ENCODE measurements at places on chromosomes 7 and 10. TPM values are rescaled to one million over a fixed set of nuclear protein-coding genes. Genes with fewer than 3 reads are reported as not detected.

ZNF22 gene
- total RNA-seq = 24.9 TPM

NPSR1 gene
- not detected for total RNA-seq

C10orf88 gene
- 2.1 TPM for total RNA-seq

CDK14 gene
- total RNA-seq = 11.1 TPM

MALRD1 gene
- total RNA-seq = not detected

HKDC1 gene
- total RNA-seq = 1.0 TPM

TDRD1 gene
- 0.10 TPM for total RNA-seq

CTAGE4 gene
- total RNA-seq = 2.0 TPM

HNRNPH3 gene
- total RNA-seq = 53.4 TPM

PRSS37 gene
- total RNA-seq = 0.10 TPM

AASS gene
- 2.6 TPM for total RNA-seq

HOXA7 gene
- total RNA-seq = 0.10 TPM

AKR1D1 gene
- not detected for total RNA-seq

ABCA13 gene
- 0.21 TPM for total RNA-seq

ERVW-1 gene
- not detected for total RNA-seq

CTAGE15 gene
- 1.2 TPM for total RNA-seq

GIMAP7 gene
- 44.2 TPM for total RNA-seq

CLCN1 gene
- 0.21 TPM for total RNA-seq

PVRIG gene
- 13.9 TPM for total RNA-seq

PNLIPRP3 gene
- not detected for total RNA-seq

PARG gene
- 31.7 TPM for total RNA-seq

GRID2IP gene
- total RNA-seq = 0.21 TPM

CHCHD1 gene
- total RNA-seq = 4.7 TPM

SLC26A5 gene
- not detected for total RNA-seq

CYP3A4 gene
- total RNA-seq = not detected

KIF5B gene
- total RNA-seq = 92.1 TPM

DDC gene
- not detected for total RNA-seq

AKR1E2 gene
- total RNA-seq = 19.3 TPM

VIPR2 gene
- 0.31 TPM for total RNA-seq

LIPF gene
- total RNA-seq = not detected

HSPA12A gene
- total RNA-seq = under 0.01 TPM

SEMA4G gene
- total RNA-seq = 0.10 TPM

PAPOLB gene
- not detected for total RNA-seq

AGAP5 gene
- total RNA-seq = 1.8 TPM

NPFFR1 gene
- total RNA-seq = under 0.01 TPM

TRIL gene
- total RNA-seq = not detected

ODAD2 gene
- 0.10 TPM for total RNA-seq

PLAU gene
- 9.7 TPM for total RNA-seq

SORBS1 gene
- total RNA-seq = 5.2 TPM

MMD2 gene
- total RNA-seq = not detected

ZNF804B gene
- total RNA-seq = not detected

ADAMTS14 gene
- total RNA-seq = not detected

THSD7A gene
- total RNA-seq = 0.10 TPM

OR2A5 gene
- under 0.01 TPM for total RNA-seq

IGFBP3 gene
- 6.7 TPM for total RNA-seq

RBM33 gene
- 100 TPM for total RNA-seq

MRLN gene
- not detected for total RNA-seq

ANKRD30A gene
- not detected for total RNA-seq

RP9 gene
- 9.4 TPM for total RNA-seq

PPP1R17 gene
- not detected for total RNA-seq

C10orf53 gene
- not detected for total RNA-seq

SKIDA1 gene
- not detected for total RNA-seq

COX15 gene
- total RNA-seq = 11.3 TPM

LIPN gene
- 3.0 TPM for total RNA-seq

ANXA8 gene
- 0.31 TPM for total RNA-seq

C10orf105 gene
- 0.31 TPM for total RNA-seq

UPK3B gene
- 0.52 TPM for total RNA-seq

SPDYE9 gene
- total RNA-seq = not detected

TBXAS1 gene
- total RNA-seq = 67.8 TPM

Data from mononuclear cell (primary cell).